ENCODE measurements at places on chromosomes 1 and 21.
A peak's percentile ranks its signal among the peaks of the same experiment; 100 is the strongest.

GRCh38 chr1:218671573-218671972 is 326.4 kb downstream of the TGFB2 start:
- peak; percentile 54 for DNase-seq

DNA sequence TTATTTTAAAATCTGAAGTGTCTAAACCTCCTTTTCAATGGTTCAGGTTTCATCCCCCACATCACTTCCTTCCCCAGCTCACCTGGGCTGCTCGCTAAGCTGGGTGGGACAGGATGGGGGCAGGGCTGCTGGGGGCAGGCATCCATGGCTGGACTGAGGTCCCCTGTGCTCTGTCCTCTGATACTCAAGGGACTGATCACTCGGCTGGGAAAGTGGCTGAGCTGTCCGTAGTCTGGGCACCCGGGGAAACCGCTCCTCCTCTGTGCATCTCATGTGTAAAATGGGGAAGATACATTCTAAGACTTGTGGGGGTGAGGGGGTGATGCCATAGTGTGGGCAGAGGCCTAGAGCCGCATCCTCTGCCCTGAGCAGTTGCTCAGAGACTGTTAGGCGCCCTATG is 411.2 kb downstream of the MATN1 start:
- no peak for DNase-seq

DNA sequence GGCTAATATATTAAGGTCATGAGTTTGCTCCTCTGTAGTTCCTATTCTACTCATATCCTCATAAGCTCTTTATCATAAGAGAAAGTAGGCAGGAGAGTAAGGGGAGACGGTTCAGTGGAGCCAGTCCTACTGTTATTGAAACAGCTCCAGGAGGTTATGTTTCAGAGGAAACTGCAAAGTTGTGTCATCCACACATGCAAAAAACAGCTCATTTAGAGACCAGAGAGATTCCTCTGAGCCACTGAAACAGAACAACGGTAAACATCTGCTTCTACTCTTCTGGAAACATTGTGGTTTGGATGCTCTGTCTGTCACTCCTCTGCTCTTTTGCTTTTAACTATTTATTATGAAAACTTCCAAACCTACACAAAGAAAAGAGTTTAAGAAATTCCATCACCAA is 66.3 kb upstream of the PPP2R5A start:
- DNase-seq: no peak

DNA sequence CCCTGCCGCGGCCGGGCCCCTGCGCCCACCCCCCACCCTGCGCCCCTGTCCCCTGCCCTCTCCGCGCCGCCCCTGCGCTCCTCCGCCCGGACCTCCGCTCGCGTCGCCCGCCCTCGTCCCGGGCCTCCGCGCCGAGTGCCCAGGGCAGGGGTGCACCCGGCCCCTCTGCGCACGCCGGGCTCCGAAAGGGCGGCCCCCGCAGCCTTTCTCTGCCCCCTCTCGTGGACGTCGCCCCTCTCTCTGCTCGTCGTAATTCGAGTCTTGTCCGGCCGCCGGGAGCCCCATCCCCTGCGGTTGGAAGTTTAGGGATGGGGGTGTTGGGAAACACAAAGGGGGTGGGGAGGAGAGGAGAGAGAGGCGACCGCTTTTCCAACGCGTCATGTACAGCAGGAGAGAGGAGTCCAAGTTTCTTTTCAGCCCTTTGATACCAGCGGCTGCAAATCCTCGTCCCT is 407 bp downstream of the GALNT2 start:
- no peak for DNase-seq

DNA sequence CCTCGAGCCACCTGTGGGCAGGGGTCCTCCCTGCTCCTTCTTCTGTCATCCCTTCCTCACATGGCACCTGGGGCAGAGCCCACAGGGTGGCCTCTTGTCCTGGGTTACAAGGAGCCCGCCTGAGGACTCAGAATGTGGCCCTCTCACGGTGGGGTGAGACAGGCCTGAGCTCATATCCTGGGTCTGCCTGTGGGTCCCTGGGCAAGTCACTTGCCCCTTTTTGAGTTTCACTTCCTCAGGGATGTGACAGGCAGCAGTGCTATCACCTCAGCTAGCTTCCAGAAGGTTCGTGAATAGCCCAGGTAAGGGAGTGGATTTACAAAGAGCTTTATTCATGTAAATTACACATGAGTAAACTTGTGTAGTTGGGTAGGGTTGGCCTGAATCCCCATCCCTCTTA is 33.5 kb downstream of the HTR6 start:
- DNase-seq: no peak

DNA sequence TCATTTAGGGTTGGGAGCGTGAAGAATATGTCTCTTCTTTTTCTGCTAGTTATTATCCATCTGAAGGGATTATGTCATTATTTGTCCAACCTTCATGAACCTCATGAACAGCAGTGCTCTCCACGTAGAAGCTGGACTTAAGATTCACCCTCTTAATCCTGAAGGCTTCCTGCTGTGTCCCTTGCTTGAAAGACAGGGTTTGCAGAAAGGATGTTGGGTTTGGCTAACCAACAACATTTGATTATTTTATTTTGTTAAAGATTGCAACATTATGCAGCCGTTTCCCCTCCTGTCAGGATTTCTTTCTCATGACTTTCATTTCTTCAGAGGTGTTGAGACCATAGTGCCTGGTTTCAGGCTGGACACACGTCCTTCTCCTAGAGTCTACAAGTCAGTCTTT is 75.2 kb downstream of the NGF start:
- DNase-seq: no peak

- no peak for DNase-seq
These were observed 6.3 kb downstream of the ARID1A start for GRCh38 chr1:26701995-26702679.

- no peak for DNase-seq
These were observed 1.6 kb upstream of the GREM2 start for GRCh38 chr1:240613356-240614142.

All from NCI-H1105 (cell line).